ENCODE measurements at places on chromosomes 16 and 17.

GRCh38 chr17:8142887-8143580, 9.2 kb downstream of the PER1 start:
- DNase-seq = no peak
- H3K27me3 ChIP-seq = no peaks in the 10 kb centered on the region
- no peak overlapping the region for H3K27ac ChIP-seq
- H3K4me1 ChIP-seq = no peaks in the 10 kb centered on the region
- no peak overlapping the region for H3K4me3 ChIP-seq

- peak overlapping the region; percentile 42 for H3K27ac ChIP-seq
- peaks cover 37% of the 10 kb centered on the region for H3K4me1 ChIP-seq
- no peak for DNase-seq
- no peaks in the 10 kb centered on the region for H3K36me3 ChIP-seq
- peak overlapping the region; percentile 54 for H3K4me3 ChIP-seq
Measured at GRCh38 chr17:29615048-29615385, 7.7 kb downstream of the CORO6 start.

DNA sequence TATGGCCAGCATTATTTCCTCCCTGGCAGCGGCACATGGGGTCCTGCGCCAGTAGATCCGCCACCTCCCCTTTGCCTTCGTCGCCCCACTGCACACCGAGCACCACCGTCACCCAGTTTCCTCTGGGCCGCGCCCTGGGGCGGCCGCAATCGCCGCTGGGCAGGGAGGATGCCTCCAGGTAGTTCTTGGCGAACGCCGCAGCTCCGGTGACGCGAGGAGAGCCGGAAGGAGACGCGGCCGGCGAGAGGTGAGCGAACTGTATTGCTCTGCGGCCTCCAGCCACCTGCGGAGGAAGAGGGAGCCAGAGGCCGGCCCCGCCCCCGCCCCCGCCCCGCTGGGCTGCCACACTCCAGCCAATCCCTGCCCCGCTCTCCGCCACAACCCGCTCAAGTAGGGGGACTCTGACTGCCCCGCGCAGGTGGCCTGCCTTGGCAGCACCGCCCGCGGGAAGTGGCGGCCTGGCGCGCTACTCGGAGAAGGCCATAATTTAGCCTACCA, 11.8 kb upstream of the SLFN13 start:
- H3K4me3 ChIP-seq = peak overlapping the region; percentile 40
- H3K27ac ChIP-seq = no peak overlapping the region
- no peaks in the 10 kb centered on the region for H3K4me1 ChIP-seq
- H3K27me3 ChIP-seq = peaks cover 23% of the 10 kb centered on the region

- no peaks in the 10 kb centered on the region for H3K27me3 ChIP-seq
- peaks cover 11% of the 10 kb centered on the region for H3K4me1 ChIP-seq
- DNase-seq = no peak
- H3K4me3 ChIP-seq = no peak overlapping the region
- H3K36me3 ChIP-seq = no peaks in the 10 kb centered on the region
- no peak overlapping the region for H3K27ac ChIP-seq
Measured at GRCh38 chr16:27245276-27246172, 23.0 kb downstream of the NSMCE1 start.

All from Panc1 (cell line).